ENCODE measurements at places on chromosomes 13 and 19. TPM values are rescaled to one million over a fixed set of nuclear protein-coding genes. Genes with fewer than 3 reads are reported as not detected.

DNA sequence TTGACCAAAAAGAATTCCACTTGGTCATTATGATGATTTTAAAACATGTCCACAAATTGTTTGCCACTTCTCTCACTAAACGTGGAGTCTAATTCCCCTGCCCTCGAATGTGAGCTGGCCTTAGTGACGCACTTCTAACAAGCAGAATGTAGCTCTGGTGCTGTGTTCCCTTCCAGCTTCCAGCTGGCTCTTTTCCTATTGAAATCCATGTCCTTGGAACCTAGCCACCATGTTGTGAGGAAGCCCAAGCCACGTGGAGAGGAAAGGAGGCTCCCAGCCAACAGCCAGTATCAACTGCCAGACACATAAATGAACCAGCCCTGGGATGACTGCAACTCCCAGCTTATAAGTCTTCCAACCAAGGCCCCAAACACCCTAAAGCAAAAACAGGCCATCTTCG, 23.6 kb upstream of the CEBPA start:
- no peak for DNase-seq

- no peak for DNase-seq
Observed at GRCh38 chr19:4814625-4815425, 16.7 kb downstream of the TICAM1 start.

The IFNL1 gene
- total RNA-seq = not detected

The C1QTNF9 gene
- total RNA-seq = not detected

The TNPO2 gene
- 127 TPM for total RNA-seq

The GTF3A gene
- total RNA-seq = 116 TPM
